ENCODE measurements at places on chromosomes 2 and 18. TPM values are rescaled to one million over a fixed set of nuclear protein-coding genes. Genes with fewer than 3 reads are reported as not detected.

The EML6 gene
- 0.60 TPM for total RNA-seq

The UGT1A10 gene
- total RNA-seq: not detected

The ZBTB14 gene
- 13.3 TPM for total RNA-seq

The ADD2 gene
- total RNA-seq: 4.2 TPM

The ERFE gene
- not detected for total RNA-seq

The NT5DC4 gene
- total RNA-seq: not detected

The HOXD4 gene
- total RNA-seq: 3.8 TPM

The EFR3B gene
- total RNA-seq: 5.5 TPM

The LTBP1 gene
- 70.4 TPM for total RNA-seq

The CHN1 gene
- 17.3 TPM for total RNA-seq

Measured in tibial nerve (tissue), 4 donors.